ENCODE measurements at places on chromosomes 7 and 10.
A peak's percentile ranks its signal among the peaks of the same experiment; 100 is the strongest.

GRCh38 chr7:110721395-110721794 is 369.5 kb upstream of the LRRN3 start:
- no peak for DNase-seq

DNA sequence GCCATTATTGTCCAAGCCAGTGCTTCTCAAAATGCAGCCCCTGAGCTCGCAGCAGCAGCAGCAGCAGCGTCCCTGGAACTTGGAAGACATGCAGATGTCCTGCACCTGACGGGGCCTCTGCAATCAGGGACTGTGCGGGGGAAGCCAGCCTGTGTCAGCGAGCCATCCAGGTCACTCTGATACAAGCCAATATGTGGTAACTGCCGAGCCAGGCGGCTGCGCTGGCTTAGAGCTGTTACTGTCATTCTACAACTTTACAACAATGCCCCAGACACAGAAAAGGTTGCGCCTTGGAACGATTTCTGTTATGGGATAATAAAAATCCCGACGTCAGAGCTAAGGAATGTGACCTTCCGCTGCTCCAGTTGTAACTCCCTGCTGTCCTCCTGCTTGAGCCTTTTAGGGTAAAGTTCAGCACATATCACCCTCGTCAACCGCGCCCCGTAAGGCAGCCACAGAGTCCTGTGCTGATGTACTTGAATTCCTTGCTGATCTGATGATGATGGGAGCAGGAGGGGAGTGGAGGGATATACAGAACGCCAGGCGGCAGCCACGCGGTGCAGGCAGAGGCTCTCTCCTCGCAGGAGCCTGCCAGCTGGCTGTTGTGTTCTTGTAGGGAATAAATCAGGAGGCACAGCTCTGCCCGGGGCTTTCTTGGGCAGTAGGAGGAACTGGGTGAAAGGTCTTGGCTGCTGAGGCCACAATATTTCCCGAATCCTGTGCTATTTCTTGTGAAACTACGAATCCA is 20.0 kb upstream of the CRYGN start:
- DNase-seq: no peak

DNA sequence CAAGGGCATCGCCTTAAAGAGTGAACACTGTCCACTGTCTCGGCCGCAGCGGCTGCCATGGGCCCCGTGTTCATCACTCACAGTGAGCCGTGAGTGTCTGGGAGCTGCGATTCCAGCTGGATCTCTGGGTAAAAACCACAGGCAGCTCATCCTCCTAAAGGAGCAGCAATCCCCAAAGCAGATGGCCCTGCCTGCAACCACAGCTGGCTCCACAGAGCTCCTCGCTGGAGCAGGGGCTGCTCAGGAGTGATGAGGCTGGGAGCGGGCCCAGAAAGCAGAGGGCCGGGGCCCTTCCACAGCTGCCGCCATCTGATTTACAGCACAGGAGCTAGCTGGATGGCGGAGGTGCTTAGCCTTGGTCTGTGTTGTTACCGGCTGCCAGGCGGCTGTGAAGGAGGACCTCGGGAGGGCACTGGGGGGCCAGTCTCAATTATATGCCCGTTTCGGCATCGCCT is 6.6 kb upstream of the TMEM184A start:
- DNase-seq: no peak

GRCh38 chr7:91710881-91711280 is 169.6 kb downstream of the MTERF1 start:
- DNase-seq: no peak

GRCh38 chr7:132465516-132465915 is 110.8 kb downstream of the PLXNA4 start:
- no peak for DNase-seq

DNA sequence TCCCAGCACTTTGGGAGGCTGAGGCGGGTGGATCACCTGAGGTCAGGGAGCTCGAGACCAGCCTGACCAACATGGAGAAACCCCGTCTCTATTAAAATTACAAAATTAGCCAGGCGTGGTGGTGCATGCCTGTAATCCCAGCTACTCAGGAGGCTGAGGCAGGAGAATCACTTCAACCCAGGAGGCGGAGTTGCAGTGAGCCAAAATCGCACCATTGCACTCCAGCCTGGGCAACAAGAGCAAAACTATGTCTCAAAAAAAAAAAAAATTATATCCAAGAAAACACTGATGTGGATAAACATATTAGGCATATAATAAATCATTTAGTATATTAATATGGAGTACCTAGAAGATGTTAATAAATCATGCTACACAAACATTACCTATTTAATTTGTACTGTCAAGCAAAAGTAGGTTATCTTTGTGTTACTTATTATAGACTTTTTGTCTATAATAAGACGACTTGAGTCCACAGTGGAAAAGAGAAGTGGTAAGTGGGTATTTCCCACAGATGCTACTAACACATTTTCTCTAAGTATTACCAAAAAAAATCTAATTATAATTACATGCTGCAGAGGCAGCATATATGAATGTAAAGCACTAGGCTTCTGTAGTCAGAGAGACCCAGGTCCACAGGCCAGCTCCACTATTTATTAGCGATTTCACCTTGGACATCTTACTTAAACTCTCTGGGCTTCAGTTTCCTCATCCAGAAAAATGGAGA is 34.5 kb downstream of the DNMBP start:
- DNase-seq: no peak

DNA sequence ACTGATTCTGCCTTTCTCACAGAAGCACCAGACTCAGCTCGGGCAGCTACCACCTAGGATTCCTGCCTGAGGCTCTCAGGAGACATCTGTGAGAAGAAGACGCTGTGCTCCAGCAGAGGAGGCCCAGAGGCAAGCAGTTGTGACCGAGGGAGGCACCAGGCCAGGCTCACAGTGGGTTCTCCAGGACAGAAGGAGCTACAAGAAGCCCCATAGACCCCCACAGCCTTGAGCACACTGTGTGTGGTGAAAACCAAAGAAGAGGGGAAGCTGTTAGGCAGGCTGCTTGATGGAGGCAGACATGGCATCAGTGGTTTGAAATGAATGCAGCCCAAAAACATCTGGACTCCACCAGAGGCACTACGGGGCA is 198.8 kb downstream of the GRID1 start:
- no peak for DNase-seq

- no peak for DNase-seq
Observed at GRCh38 chr7:112149734-112150133, 56.5 kb downstream of the DOCK4 start.

DNA sequence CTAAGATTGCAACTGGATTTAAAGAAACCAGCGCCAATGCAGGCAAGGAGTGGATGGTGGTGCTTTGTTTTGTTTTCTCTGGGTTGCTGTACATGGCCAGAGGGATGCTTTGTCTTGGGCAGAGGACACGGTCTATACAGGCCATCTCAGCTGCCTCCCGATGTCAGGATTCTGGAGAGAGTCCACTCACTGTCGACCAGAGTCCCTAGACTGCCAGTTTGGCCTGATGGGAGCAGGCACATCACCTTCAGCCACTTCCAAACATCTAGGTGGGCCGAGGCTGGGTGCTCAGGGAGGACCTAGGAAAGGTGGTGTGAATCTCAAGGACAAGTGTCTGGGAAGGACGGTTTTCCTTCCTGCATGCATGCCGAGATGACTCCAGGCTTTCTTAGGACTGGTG is 152.1 kb downstream of the BUB3 start:
- DNase-seq: no peak

DNA sequence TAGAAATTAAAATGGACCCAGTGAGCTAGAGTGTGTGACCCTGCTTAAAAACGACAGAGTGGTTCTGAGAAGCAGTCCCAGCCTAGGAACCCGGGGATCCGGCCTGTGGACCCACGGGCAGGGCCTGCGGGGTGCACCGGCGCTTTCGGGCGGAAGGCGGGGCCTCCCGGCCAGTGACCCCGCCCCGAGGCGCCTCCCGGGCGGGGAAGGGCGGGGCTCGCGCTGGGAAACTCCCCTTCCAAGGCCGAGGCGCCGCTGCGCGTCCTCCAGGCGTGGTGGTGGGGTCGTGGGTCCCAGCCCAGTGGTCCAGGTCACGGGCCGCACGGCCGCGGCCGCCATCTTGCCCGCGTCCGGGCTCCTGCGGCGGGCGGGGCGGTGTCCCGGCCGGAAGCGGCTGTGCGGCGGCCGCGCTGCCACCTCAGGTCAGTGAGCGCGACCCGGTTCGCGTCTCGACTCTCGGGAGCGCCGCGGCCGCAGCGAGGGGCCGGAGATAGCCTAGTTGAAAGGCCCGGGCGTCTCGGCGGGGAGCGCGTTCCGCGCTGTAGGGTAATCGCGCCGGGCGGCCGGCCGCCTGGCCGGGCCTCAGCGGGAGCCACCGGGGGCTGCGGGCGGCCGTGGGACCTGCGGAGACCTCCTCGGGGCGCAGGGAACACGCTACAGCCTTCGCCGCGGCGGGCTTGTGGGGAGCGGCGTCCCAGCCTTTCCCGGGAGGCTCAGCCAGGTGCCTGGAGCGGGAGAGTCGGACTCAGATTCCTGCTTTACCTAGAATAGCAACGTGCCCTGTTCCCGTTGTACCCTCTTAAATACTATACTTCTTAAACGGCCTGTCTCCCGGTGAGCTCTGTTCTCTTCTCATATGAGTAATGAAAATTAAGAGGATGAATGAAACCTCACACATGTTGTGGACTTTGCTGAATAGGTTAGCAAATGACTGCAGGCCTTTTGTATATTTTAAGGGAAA is at the start of gene MIOS:
TSS of gene MIOS (plus strand) at position 234 of the 961 bp plus-strand sequence. CDS start 5,592 bp downstream, outside the sequence.
- peak; percentile 93 for DNase-seq

DNA sequence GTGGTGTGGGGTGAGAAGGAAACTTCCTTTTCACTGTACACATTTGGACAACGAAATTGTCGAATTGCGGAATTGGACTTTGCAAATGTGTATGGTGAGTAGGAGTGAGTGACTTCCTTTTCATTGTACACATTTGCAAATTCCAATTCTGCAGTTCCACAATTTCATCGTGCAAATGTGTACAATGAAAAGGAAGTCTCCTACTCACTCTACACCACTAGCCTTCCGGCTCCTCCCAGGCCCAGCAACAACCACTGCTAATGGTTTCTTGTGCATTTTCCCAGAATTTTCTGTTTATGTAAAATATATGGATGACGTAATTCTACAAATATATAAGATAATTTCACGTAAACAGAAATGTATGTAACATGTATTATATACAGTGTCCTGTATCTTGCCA is 118.5 kb downstream of the ARL4A start:
- no peak for DNase-seq

DNA sequence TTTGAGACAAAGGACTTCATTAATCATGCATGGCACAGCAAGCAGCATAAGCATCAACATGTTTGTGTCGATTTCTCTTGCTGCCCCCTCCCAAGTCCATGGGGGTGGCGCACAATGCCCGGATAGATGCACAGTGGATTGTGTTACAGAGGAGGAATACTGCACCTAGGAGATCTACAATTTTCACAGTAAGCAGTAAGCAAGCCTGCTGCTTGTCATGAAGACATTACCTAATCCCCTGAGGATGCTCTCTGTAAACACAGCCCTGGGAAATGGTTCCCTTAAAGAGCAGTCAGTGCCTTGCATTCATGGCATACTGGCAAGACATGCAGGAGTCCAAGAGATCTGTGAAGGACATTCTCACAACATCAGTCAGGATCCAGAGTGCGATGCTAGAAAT is 137.7 kb downstream of the ETV1 start:
- no peak for DNase-seq

GRCh38 chr7:1176891-1177373 is 16.9 kb upstream of the ZFAND2A start:
- DNase-seq: peak; percentile 94

- DNase-seq: no peak
Observed at GRCh38 chr10:18229826-18230225, 89.6 kb downstream of the CACNB2 start.

DNA sequence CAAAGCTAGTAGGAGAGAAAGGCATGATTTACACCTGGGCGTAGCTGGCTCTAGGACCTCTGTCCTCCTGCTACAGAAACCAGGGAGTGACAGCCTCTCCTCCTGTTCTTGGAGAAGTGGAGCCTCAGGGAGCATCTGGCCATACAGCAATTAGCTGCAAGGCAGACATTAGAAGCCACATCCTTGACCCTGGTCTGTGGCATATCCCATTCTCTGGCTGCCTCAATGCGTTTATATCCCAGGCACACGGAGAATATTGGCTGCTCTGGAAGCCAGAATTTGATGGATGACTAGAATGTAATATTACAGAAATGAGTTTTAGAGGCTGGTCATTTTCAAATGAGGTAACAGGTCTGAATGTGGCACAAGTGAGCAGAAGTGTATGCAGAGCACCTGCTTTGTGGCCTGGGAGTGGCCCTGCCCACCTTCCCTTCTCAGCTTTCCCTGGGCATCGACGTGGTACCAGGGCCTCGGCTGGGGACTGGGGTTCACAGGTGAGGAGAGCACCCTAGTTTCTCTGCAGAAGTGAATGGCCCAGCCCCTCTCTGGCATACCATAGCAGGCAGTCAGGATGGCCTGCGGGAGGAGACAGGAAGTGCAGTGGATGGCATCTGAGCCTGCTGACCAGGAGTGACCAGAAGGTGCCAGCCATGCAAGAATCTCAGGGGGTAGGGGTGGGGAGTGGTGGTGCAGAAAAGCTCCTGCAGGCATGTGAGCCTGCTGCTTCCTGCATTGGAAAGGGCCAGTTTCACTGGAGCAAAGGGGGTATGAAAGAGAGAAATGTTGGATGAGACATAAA is 367.2 kb upstream of the ZNF32 start:
- DNase-seq: peak; percentile 10

GRCh38 chr10:32204606-32205005 is 142.4 kb downstream of the EPC1 start:
- no peak for DNase-seq

- no peak for DNase-seq
Observed at GRCh38 chr7:15554081-15554480, 7.7 kb downstream of the AGMO start.

DNA sequence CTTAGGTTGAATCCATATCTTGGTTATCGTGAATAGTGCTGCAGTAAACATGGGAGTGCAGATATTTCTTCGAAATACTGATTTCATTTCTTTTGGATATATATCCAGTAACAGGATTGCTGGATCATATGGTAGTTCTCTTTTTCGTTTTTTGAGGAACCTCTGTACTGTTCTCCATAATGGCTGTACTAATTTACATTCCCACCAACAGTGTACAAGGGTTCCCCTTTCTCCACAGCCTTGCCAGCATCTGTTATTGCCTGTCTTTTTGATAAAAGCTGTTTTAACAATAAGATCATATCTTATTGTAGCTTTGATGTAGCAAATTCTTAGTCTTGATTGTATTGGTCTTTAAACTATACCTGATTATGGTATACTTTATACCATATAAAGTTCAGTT is 45.3 kb downstream of the ZNRF2 start:
- no peak for DNase-seq

GRCh38 chr7:101792051-101792681 is 25.3 kb upstream of the CUX1 start:
- DNase-seq: no peak

GRCh38 chr10:71990706-71991269 is 26.6 kb downstream of the CHST3 start:
- no peak for DNase-seq

DNA sequence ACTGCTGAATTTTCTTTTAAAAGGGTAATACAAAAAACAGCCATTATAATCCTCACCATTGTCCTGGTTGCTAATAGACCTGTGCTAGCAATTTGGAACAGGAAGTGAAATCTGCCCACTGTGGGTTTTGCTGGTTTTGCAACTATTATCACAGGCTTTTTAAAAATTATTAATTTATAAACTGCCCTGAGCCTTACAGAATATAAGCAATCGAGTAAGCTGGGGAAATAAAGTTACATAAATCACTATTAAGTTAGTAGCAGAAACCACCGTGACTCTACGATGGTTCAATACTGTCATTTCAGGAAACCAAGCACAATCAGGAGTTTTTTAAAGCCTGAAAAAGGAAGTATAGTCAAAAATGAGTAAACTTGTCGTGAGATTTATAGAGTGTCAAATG is 62.3 kb downstream of the TMEM26 start:
- no peak for DNase-seq

- no peak for DNase-seq
Observed at GRCh38 chr10:22333167-22333974, 11.9 kb upstream of the SPAG6 start.

GRCh38 chr10:19862811-19863515 is 46.7 kb downstream of the PLXDC2 start:
- no peak for DNase-seq
